Putamen (tissue), 1 donor: ENCODE measurements at places on chromosomes 7 and 10.

GRCh38 chr7:105353752-105354328, 34.9 kb downstream of the SRPK2 start:
- no peak for DNase-seq

DNA sequence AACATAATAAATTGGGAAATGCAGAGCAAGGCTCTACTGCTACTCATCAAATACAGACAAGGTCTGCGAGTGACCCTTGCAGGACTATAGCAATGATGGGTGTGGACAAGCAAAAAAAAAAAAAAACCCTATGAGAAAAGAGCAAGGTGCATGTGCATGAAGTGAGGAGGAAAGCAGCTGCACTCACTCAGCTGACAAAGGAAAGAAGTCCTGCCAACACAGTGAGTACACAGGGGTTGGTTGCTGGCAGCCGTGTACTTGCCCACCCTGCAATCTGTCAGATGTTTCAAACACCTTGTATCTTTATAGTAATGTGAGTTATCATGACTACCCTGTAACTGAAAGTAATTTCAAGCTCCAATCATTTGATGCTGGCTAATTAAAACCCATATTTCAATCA, 20.5 kb downstream of the CHCHD3 start:
- no peak for DNase-seq

GRCh38 chr10:68087685-68088401, 12.8 kb upstream of the HERC4 start:
- DNase-seq: no peak

DNA sequence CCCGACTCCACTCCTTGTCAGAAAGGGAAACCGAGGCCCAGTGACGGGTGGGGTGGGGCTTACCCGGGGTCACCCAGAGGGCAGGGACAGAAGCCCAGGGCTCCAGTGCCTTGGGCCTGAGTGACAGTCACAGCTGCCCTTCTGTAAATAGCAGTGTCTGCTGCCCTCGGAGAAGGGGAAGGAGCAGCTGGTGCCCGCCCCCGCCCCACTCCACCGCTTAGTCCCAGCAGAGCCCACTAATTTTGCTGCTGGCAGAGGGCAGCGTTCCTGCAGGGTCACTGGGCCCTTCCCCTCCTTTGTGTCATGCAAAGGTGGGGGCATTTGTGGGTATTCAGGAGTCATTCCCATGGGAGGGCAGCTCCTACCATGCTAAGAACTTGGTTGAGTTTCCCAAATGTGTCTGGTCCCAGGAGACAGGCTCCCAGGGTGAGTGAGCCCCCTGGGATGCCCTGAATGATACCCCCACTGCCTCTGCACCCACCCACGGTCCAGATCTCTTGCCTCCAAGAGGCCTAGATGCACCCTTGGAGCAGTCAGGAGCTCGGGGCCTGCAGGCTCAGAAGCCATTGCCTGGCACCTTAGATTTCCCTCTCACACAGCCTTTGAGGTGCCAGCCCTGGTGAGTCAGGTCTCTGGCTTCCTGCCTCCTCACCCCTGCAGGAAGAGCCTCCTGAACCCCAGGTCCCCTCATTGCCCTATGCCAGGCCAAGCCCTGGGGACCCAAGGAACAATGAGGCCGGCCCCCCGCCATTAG, 17.2 kb downstream of the SH2B2 start:
- DNase-seq: no peak

DNA sequence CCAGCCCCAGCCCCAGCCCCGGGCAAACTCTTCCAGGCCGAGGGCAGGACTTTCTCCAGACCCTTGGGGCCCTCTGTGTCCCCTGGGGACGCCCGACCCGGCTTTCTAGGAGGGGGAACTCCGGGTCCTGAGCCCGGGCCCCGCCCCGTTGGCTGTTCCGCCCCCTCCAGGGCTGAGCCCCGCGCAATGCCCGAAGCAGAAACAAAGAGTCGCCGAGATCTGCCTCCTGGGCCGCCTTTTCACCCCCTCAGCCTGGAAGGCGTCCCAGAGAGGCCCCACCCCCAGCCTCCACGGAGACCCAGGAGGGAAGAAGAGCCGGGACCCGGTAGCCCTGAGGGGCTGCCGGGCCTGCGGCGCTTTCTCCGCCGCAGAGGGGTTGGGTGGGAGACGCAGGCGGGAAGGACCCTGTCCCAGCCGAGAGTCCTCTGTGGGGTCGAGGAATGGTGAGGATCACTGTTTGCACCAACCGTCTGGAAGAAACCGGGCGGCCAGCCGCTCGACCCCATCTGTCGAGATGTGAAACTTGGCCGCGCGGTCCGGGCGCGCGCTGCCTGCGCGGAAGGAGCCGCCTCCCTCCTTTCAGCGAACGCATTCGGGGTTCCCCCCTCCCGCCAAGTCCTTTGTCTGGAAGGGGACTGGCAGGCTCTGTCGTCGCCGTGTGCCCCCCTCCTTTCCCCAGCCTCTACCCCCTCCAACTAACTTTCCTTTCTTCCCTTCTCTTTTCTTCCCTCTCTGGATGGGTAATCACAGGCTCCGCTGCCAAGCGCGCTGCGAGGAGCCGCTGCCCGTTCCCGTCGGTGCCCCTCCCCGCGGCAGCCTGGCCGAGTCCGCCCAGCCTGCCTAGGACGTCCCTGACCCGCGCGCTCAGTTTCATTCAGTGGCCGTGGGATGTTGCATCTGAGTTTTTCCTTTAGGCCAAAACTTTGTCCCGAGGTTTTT, 10.2 kb downstream of the EN2 start:
- DNase-seq: no peak

DNA sequence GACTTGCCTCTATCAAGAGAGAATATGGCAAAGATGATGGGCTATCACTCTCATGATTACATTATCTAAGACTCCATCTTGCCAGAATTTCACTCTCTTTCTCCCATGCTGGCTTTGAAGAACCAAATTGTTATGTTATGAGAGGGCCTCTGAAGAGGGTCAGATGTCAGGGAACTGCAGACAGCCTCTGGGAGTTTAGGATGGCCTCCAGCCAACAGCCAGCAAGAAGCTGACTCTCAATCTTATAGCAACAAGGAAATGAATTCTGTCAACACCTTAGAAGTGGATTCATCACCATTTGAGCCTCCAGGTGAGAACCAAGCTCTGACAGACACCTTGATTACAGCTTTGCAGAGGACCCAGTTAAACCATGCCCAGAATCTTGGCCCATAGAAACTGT, 33.6 kb downstream of the ZNF22 start:
- DNase-seq: no peak

- DNase-seq: no peak
These were observed 92.6 kb downstream of the JAZF1 start for GRCh38 chr7:28088032-28088431.

GRCh38 chr10:51074238-51075028, at the start of gene PRKG1:
PRKG1 (plus strand) TSS chr10:51074487.
- peak; percentile 30 for DNase-seq

DNA sequence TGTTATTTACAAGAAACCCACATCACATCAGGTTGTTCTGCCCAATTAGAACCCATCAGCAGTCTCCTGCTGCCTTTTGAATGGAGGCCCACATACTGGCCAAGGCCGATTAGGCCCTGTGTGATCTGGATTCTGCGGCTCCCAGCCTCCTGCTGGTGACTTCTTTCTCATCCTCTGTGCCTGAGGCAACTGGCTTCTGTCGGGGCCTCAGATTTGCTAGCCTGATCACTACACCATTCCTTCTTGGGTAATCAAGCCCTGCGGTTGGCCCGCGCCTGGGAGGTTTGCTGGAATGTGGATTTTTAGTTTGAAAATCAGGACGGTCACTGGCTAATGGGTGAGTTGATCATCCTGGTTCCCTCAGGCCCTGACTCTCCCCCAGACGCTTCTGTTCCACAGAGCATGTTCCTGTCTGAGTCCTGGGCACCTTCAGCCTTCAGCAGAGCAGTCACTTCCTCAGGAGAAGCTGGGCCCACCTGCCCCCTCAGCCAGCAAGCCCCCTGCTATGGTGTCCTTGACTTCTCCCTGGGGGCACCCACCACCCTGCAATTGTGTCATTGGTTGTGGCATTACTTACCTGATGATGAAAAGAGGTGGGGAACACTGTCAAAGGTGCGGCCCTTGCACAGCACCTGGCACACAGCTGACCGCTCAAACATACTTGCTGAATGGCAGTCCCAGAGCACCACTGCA, 207.6 kb downstream of the PHTF2 start:
- no peak for DNase-seq

GRCh38 chr10:130424418-130424817, 288.2 kb downstream of the GLRX3 start:
- DNase-seq: no peak

DNA sequence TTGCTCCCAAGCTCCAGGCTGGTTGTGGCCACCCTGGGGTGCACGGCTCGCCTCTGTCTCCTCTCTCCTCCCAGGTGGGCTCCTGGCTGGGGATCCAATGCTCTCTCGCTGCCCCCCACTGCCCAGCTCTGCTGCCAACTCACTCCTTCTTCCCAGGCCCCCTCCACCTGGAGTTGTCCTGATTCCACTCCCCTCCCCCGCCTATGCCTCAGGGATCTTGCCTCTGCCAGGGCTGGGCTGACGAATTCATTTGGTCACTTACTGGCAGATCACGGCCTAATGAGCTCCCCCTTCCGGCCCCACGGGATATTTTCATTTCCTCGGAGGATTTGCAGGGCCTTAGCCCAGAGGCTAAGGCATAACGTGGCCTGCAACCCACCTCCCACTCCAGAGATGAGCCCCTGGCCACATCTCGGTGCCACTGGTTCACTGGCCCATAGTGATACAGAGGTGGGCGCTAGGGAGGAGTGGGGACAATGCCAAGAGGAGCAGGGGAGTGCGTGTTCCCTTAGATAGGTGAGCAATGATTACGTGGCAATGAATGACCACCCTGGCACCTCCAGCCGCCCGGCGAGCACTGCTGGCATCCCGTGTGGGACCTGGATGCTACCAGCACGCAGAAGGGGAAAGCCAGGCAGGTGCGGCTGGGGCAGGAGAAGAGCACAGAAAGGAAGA, 344.6 kb upstream of the SHH start:
- DNase-seq: no peak

- no peak for DNase-seq
These were observed 13.9 kb upstream of the DNAJC1 start for GRCh38 chr10:22017283-22018020.

DNA sequence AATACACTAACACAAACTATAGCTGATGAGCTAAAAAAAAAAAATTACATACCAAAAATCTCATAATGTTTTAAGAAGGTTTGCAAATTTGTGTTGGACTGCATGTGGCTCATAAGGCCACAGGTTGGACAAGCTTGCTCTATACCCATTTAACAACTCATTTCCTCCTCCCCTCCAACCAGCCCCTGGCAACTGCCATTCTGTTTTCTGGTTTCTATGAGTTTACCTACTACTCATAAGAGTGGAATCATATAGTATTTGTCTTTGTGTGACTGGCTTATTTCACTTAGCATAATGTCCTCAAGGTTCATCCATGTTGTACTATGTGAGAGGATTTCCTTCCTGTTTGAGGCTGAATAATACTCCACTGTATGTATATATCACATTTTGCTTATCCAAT, 100.4 kb upstream of the ARHGAP21 start:
- no peak for DNase-seq

DNA sequence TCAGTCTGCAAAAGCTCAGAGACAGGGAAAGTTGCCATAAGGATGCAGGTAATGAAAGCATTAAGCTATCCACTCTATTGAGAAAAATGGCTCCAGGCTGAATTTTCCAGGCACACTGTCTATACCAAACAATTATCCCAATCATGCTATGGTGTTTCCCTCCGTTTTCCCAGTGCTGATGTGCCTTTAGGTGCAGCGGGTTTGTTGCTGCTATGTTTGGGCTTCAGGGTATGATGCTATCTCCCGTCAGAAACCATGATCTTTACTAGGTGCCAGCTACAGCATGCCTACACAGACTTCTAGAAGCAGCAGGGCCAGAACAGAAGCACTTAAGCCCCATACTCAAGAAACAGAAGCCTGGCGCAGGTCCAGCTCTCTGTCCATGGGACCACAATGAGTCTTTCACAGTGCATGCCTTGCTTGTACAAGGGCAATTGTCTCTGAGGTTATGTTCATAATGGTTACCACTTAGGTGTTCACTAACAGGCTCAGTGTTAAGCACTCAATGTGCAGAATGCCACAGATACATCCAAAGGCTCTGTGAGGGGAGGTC, 19.4 kb downstream of the STEAP1B start:
- DNase-seq: no peak

GRCh38 chr10:55820071-55820470, 541.0 kb downstream of the ZWINT start:
- DNase-seq: no peak

DNA sequence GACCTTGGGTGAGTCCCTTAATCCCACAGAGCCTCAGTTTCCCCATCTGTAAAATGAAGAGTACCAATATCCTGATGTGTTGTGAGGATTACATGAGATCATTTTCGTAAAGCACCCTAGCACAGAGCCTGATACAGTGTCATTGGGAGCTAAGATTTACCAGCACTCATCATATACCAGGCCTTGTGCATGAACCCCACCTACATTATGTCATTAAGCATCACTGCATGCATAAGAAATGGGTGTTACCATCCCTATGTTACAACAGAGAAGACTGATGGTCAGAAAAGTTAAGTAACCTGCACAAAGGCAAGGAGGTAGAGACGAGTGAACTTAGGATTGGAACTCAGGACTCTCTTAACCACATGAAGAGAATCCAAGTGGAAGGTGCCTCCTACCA, 290.6 kb downstream of the KCNMA1 start:
- DNase-seq: no peak

GRCh38 chr10:100697070-100697469, 48.3 kb upstream of the PAX2 start:
- no peak for DNase-seq

DNA sequence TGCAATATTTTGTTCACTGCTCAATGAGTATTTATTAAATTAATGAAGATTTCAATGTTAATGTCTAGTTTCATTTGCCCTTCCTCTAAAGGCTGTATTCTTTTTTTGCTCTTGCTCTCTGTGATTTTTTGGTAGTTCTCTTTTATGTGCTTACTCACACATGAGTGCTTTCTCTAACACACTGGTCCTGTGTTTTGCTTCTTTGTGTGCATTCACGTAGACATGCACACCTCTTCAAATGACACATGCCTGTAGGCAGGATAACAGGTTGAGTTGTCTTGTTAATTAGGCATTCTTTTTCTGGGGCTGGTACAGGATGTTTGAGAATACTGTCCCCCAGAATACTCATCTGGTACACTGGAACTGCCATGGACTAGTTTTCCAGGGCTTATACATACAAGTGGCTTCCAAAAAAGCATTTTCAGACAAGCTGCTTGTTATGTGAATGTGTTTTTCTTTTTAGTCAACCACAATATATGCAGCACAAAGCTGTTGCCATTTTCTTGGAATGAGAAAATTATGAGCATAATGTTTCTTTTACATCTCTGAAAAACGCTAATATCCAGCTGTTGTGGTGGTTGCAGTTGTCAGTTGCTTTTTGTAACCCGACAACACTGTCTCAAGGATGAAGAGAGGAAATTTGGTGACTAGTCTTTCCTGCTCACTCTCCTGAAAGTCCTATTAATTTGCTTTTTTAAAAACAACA, 416.4 kb downstream of the AUTS2 start:
- DNase-seq: no peak

DNA sequence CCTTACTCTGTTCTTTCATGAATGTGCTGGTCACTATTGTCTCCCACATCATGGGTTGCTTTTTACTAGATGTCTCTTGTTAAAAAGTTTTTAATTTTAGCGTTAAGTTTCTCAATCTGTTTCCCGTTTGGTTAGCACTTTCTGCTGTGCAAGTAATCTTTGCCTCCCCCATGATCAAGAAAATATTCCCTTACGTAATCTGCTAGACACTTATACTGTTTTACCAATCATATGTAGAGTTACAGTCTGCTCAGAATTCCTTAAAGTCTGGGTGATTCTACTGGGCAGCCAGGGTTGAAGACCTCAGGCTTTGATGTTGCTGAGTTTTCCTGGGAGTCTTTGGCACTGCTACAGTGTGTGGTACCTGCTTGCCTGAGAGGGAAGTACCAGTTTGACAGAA, 38.2 kb upstream of the RPA3 start:
- no peak for DNase-seq

GRCh38 chr7:2487586-2488271, 11.5 kb upstream of the GRIFIN start:
- no peak for DNase-seq
